Hepatocyte (in vitro differentiated cells): ENCODE measurements at places on chromosomes 5 and 9. TPM values are rescaled to one million over a fixed set of nuclear protein-coding genes. Genes with fewer than 3 reads are reported as not detected.

DNA sequence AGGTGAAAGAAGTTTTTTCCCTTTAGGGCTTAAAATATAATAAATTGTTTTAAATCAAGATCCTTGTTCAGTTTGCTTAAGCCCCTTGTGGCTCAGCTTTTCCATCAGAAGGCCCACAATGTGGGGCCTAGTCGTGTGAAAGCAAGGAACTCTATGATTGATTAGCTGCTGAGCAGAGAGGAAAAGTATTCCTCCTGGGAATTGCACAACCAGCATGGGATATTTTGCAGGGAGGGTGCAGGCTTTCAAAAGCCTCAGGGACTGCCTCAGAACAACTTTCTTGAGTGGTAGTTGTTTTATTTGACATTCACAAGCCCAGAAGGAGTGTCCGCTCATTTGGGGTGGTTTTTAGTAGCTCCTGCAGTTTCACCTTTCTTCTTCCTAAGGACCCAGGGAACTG is 19.8 kb downstream of the TTC23L start:
- DNase-seq: no peak

DNA sequence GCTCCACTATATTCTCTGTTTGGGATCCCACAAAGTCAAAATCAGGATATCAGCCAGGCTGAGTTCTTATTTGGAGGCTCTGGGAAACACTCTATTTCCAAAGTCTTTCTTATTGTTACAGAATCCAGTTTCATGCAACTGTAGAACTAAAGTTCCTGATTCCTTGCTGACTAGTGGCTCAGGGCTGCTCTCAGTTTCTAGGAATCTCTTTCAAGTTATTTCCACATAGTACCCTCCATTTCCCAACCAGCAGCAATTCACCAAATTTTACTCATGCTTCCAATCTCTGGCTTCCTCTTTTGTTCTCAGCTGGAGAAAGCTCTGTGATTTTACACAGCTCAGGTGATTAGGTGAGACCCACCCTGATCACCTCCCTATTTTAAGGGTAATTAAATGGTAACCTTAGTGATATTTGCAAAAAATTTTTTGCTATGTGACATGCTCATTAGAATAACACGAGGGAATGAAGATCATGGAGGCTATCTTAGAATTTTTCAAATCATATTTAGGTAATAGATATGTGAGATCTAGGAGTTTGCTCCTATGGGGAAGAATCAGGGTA is 794.9 kb upstream of the ARRDC3 start:
- DNase-seq: no peak

GRCh38 chr9:108783731-108784495 is 71.9 kb downstream of the ACTL7B start:
- no peak for DNase-seq

DNA sequence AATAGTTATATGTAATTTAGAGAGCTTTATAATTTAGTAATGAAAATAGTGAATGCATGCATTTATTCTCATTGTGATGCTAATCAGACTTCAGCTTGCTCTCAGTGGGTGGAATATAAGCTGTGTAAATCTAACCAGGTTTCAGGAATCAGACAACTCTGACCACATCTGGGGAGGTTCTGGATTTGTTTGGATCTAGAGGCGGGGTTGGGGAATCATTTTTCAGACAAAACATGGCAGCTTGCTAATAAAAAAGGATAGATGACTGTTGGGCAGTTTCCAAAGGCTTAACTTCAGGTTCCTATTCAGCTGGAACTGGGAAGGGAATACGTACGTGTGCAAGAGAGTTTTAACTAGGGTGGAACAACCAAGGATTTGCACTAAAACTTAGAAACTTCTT is 43.2 kb upstream of the MAMDC2 start:
- DNase-seq: no peak

DNA sequence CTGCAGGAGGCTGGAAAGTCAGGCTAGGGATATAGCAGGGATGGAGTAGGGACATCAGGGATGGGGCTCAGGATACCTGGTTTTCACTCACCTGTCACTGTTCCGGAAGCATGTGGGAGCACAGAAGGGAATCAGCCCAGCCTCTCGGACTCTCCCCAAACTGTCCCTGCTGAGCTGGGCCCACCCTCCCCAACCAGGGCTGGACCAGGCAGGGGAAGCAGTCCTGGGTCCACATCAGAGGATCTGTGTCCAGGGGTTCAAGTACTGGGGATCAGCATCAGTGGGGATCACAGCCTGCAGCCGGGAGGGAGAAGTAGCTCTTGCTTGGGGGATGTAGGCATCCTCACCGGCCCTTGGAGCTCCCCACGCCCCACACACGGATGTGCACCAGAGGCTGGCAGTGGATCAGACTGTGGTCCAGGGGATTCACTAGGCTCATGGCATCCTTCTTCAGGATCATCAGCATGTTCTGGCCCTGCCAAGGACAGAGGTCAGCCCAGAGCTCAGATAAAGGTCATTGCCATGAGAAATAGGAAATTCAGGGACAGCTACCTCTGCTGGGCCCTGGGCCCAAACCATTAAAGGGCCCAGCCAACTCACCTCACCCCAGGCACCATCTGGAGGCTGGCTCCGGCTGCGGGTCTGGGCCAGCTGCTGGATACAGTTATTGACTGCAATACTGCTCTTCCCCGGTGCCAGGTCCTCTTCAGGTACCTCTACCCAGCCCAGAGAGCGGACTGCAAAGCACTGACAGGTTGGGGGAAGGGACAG is 2.5 kb downstream of the APBB3 start:
- no peak for DNase-seq

PDLIM7 gene
- 143 and 156 TPM in 2 replicates for polyA plus RNA-seq
